CD4-positive, alpha-beta T cell (primary cell): ENCODE measurements at places on chromosomes 5 and 9.

- DNase-seq: no peak
These were observed 2.5 kb downstream of the TBC1D9B start for GRCh38 chr5:179905161-179905560.

GRCh38 chr9:19640014-19640413, 148.8 kb downstream of the SLC24A2 start:
- no peak for DNase-seq

GRCh38 chr9:107484117-107484723, 5.3 kb downstream of the KLF4 start:
- no peak for DNase-seq

DNA sequence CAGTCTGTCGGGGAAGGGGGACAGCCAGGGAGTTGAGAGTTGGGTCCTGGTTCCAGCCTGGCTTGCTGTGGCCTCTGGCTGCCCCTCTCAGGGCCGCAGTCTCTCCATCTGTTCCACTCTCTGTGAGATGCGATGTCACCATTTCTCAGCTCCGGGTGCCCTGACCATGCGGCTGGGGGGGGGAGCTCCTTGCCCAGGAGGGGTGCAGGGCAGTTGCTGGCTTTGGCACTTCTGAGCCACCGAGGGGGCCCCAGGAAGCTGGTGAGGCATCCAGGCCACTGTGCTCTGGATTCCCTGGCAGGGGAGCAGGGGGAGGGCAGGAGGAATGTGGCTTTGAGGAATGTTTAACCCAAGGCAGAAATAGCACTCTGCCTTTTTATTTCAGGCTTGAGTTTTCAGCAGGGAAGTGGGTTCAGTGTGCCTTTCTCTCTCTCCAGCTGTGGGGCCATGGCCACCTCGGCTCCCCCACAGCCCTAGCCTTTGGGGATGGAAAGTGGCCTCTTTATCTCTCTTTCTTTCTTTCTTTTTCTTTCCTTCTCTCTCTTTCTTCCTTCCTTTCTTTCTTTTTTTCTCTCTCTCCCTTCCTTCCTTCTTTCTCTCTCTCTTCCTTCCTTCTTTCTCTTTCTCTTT, 11.0 kb downstream of the NCS1 start:
- DNase-seq: no peak

DNA sequence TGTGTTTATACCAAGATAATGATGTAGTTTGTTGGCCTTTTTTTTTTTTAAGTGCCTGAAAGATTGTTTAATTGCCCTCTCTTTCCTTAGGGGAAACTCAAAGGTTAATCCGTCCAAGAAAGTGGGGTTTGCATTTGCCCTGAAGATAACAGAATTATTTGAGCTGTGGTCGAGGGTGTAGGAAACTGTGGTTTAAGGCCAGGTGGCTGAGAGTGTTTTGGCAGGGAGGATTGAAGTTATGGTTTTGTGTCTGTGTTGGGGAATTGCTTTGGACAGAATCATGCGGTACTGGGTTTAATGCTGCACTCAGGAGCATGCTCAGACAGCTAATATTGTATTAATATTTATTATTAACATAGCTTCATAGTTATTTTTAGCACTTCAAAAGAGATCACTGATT, 509.8 kb downstream of the EBF1 start:
- DNase-seq: no peak
